ENCODE measurements at places on chromosomes 5 and 9. TPM values are rescaled to one million over a fixed set of nuclear protein-coding genes. Genes with fewer than 3 reads are reported as not detected.

Gene ADAMTSL2
- 3.4 TPM for total RNA-seq

GRCh38 chr5:80026841-80027240 is 8.3 kb upstream of the THBS4 start:
- no peaks in the 10 kb centered on the region for H3K36me3 ChIP-seq
- H3K4me3 ChIP-seq, result no peak overlapping the region
- H3K27me3 ChIP-seq, result no peaks in the 10 kb centered on the region
- no peak overlapping the region for H3K27ac ChIP-seq

DNA sequence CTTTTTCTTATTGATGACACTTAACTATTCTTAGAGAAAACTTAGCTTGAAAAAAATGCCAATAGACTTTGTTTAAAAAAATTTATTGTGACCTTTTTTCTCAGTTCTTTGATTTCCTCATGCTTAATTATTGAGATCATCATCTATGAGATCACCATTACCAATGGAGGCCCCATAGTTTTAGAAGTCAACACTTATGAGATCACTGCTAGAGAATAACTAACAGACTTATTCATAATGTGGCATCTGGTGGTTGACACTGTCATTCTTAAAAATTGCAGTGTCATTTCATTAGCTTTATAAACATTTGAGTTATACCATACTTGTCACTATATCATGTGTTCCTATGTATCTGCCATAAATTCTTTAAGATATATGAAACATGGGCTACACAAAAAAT is 14.9 kb upstream of the FEM1C start:
- no peak overlapping the region for H3K27ac ChIP-seq
- H3K4me3 ChIP-seq, result no peak overlapping the region
- no peaks in the 10 kb centered on the region for H3K36me3 ChIP-seq
- DNase-seq, result no peak
- H3K27me3 ChIP-seq, result no peaks in the 10 kb centered on the region
- no peaks in the 10 kb centered on the region for H3K4me1 ChIP-seq

DNA sequence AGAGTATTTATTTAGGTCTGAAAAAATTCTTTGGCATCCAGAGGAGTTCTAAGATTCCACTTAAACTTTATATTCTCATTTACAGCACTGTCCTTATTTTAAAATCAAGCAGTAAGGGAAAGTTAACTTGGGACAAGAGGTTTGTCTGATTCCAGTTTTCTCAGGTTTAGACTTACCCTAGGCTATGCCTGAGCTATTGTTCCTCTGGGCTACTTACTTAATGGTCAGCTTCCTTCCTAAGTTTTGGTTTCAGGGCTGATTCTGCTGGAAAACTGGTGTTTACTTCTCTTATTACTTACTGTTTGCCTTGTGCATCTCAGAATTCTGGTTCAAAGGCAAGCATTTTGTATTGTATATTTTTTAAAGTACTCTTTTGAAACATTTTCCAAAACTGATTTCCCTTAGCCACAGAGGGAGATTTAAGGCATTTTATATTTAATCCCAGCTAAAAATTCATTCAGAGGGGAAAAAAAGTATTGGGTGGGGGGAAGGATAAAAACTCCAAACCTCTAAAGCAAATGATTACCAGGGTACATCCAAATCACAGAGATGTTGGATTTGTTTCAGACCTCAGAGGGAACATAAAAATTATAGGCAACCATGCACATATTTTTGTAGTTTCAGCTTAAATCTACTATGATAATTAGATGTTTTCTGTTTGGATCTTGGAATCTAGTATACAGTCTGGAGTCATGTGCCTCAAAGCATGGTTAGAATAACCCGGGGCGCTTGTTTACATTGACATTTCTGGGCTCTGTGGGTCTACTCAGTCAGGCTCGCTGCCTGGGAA is 290.0 kb downstream of the ARHGAP26 start:
- no peak for DNase-seq
- peak overlapping the region; percentile 17 for H3K27ac ChIP-seq
- no peak overlapping the region for H3K4me3 ChIP-seq

GRCh38 chr5:38720554-38721361 is 125.1 kb upstream of the OSMR start:
- H3K27ac ChIP-seq, result no peak overlapping the region
- no peak overlapping the region for H3K4me3 ChIP-seq
- H3K36me3 ChIP-seq, result no peaks in the 10 kb centered on the region
- no peaks in the 10 kb centered on the region for H3K4me1 ChIP-seq
- DNase-seq, result no peak

DNA sequence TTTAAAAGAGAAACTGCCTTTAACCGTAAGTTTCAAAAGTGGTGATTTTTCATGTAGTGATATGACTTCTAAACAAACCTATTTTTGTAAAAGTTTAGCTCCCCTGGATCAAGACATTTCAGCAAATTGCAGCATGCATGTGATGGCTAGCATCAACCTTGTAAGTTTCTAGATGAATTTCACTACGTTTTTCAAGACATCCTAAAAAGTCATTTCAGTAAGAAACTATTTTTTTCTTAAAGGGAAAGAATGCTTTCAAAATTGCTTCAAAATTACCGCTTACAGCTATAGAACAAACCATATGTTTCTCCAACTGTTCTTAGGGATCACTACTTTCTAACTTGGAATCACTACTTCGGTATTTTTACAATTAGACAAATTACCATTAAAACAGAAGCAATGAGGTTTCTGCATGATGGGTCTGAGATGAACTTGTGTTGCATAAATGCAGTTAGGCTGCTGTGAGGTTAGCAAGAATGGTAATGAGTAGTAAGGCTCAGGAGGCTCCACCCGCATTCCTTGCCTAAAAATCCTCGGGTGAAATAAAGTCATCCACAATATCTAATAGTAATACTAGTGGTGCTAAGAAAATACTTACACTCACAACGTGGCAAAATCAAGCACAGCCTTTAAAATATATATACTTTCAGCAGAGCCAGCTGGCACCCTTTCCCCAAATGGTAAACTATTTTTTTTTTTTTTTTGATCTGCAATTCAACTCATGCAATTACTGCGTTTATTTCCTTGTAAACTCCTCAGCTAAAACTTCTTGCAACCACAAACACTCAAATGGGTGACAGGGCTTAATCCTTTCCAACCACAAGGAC is 53.8 kb downstream of the CDC14B start:
- H3K36me3 ChIP-seq, result peaks cover 6% of the 10 kb centered on the region
- no peaks in the 10 kb centered on the region for H3K27me3 ChIP-seq
- H3K4me3 ChIP-seq, result peak overlapping the region; percentile 88
- H3K27ac ChIP-seq, result peak overlapping the region; percentile 86
- no peak for DNase-seq
- H3K4me1 ChIP-seq, result peaks cover 11% of the 10 kb centered on the region
